ENCODE measurements at places on chromosomes 6 and 20.

- DNase-seq = no peak
These were observed 4.9 kb upstream of the FAM83C start for GRCh38 chr20:35297155-35297554.

DNA sequence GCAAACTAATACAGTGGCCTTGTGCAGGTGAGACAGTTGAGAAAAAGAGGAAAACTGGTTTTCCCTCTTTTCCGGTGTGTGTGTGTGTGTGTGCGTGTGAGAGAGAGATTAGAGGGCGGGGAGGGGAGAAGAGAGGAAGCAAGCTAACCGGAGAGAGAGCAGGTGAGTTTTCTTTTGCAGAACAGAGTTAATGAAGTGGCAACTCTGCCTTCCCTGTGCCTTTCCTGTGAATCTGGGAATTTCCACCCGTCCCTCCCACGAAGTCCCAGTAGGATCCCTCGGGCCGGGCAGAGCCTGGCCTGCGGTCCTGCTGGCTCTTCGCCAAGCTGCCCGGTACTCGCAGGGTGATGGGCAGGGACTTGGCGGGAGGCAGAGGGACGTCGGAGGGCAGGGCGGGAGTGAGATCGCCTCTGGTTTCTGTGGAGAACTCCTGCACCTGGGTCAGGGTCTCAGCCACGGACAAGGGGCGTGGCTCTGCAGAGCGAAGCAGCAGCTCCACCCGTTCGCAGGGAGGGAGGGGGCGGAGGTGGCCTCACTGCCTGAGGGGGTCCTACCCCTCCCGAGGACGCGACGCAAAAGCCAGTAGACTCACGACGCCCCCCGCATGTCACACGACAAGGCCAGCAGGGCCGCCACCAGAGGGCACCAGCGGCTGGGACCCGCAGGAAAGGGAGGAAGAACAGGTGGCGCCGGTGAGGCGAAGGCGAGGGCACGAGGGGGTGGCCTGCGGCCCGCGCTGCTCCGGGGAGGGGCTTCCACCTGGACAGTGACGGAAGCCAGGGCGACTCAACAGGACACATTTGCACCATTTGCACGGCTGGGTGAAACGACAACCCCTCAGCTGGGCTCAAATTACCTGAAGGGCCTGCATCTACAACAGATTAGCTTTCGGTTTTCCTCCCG, 51.2 kb upstream of the RNF182 start:
- no peak for DNase-seq

DNA sequence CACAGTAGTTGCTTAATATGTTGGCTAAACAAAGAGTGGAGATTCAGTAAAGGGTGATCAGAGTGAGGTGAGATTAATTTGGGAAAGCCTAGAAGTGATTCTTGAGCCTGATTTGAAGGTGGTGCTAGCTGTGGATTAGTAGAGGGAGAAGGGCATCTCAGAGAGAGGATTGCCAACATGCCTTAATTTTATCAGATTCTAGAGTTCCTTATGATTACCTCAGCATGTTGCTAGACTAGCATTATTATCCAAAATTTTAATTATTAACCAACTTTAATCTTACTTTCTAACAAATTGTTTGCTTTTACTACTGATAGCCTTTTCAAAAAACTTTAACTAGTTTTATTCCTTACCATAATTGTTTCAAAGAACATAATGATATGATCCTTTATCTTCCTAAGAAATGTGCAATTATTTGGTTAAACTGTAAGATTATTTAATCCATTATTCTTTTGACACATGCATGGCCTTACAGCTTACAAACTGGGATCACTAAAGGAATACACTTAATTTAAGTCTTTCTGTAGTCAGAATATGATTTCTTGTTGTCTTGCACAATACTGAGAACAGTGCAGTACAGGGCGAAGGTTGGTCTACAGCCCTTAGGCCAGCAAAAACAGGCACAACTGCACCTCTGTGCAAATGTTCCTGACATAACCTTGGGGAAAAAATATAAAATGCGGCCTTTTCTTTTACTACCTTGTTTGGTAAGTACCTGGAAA, 88.9 kb downstream of the SLC16A10 start:
- no peak for DNase-seq

GRCh38 chr6:3761989-3762270, 10.4 kb upstream of the PXDC1 start:
- DNase-seq = no peak

DNA sequence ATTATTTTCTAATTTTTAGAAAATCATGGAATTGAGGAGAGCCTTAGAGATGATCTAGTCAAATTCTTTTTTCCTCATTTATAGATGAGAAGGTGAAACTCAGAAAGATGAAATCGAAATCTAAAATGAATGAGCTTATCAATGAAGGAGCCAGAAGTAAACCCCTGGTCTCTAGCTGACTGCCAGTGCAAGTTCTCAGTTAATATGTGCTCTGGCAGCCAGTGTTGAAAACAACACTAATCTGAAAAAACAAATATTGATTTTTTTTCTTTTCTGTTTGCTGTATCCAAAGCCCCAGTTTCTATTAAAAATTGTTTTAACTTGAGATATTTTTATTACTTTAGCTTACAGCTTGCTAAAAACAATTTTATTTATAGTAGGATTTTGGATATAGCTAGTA, 21.5 kb upstream of the PBOV1 start:
- no peak for DNase-seq
